ENCODE measurements at places on chromosomes 12 and 14.
A peak's percentile ranks its signal among the peaks of the same experiment; 100 is the strongest.

DNA sequence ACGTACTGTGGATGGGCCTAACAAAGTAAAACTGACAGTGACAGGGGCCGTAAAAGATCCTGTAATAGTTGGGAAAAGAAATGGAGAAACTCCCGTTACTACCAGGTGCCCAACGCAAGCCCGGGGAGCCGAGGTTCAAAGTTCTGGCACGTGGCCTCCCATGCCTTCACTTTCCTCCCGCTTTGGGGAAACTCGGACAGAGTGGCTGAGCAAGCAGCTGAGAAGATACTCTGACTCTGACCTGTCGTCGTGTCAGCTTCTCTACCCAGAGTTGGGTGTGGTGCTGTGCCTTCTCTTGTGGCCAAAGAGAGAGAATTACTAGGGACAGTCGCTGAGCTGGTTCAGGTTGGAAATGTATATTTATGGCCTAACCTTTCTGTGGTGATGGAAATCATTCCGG lies 1.7 kb downstream of the B4GALNT3 start:
- DNase-seq: no peak

GRCh38 chr12:52214421-52214802 lies 18.6 kb upstream of the KRT7 start:
- DNase-seq: no peak

GRCh38 chr12:109944561-109945359 lies 44.7 kb downstream of the TCHP start:
- DNase-seq: peak; percentile 35

DNA sequence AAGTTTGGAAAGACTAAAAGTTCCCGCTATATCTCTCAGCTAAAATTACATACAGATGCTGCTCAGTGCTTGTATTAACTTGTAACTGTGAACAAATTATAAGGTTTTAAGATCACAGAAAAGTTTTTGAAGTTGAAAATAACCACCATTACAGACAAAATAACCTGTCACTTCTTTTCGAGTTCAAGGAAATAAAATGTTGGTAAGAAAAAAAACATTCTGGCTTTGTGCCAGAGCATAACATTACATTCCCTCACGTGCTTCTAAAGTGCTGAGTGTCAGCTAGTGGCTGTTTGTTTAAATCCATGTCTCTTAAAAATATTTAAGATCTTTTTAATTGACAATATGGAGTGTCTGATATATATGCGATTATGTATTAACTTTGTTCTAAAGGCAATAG lies 27.2 kb upstream of the ADAMTS20 start:
- DNase-seq: no peak

DNA sequence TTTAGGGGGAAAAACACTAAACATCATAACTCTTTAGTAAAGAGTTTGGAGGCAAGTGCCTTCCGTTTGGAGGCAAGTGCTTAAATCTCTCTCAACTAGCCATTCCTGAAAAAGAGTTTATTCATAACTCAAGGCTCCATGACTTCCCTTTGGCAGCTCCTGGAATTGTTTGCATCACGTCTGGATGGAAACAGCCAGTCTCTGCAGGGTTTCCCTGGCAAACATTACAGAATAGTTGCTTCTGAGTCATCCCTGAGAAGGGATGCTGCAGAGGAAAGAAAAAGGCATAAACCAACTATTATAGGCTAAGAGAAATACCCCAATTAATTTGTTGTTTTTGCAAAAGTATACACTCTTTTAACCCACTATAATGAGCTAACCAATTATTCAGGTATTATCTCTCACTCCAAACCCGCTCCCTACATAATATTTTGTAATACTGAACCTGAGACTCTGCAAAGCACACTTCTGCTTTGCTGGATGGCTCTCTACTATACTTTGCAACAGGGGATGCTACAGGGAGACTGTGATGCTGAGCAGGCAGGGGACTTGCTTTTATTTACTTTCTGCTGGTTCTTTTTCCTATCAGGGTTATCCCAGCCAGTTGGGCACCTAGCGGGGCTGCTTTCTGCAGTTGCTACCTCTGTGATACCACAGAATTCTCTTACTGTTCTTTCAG lies 497.7 kb downstream of the FUT8 start:
- no peak for DNase-seq

- DNase-seq: no peak
These were observed 15.1 kb upstream of the SLC38A2 start for GRCh38 chr12:46387670-46388069.
